ENCODE measurements at places on chromosomes 3 and 15.

DNA sequence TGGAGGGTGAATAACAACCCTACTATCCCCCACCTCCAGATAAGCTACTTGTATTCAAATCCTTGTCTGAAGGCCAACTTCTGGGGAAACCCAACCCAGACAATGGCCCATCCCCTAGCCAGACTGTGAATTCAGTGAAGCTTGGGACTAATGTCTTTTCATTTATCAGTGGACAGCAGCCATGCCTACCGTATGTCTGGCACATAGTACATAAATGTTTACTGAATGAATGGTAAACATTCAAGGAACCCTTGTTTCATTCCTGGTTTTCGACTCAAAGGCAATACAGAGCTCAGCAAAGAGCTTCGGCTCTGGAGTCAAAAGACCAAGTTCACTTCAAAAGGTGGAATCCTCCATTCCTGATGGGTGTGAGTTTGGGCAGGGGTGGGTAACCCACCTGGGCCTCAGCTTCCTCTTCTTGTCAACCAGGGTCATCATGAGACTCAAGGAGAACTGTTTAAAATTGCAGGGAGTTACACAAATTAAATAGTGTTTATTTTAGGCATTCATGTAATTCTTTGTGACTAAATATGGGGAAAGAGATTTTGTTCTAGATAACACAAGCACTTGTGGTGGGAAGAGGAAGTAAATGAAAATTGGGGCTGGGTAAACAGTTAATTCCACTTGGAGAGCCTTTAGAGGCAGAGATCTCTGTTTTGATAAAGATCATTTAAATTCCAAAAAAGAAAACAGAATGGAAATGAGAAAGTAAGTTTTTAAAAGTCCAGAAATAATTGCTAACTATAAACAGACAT, 303.7 kb upstream of the WNT5A start:
- DNase-seq, result no peak

DNA sequence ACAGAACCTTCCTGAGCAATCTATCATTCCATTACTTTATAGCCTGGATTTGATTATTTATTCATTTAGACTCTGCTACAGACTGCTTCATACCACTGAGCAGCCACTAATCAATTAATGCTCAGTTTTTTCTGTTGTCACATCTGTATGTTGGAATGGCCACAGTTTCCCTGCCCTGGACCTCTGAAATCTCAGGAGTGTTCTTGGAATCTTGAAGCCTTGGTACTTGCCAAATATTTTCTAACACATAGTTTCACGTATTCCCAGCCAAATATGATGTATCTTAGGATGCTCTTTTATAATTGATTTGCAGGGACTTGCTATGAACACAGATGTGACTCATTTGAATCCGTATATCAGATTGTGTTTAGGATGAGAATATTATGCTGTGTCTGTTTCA, 225.8 kb downstream of the TAFA4 start:
- DNase-seq, result no peak

GRCh38 chr3:33202711-33203457, 15.7 kb downstream of the SUSD5 start:
- DNase-seq, result no peak

- DNase-seq, result no peak
Observed at GRCh38 chr3:50204804-50205412, at the start of gene SLC38A3. TSS of gene SLC38A3 (plus strand) at chr3:50205271. CDS start at chr3:50214200, 8,929 bp downstream.

- DNase-seq, result no peak
Observed at GRCh38 chr3:99940350-99940749, 122.7 kb downstream of the CMSS1 start.

DNA sequence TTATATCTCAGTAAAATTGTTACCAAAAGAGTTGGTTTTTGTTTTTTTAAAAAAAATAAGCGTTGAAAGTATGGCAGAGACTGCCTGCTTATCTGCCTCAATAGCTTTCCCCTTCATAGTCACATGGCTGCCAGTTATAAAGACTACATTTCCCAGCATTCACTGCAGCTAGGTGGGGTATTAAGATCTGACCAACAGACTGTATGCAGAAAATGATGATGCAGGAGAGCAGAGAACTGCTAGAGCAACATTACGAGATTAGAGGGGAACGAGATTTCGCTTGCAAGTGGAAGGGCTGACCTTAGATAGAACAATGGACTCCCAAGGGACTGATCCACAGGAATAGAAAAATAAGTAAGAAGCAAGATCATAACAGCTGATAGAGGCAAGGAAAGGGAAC, 14.3 kb downstream of the RHOA start:
- DNase-seq, result no peak

DNA sequence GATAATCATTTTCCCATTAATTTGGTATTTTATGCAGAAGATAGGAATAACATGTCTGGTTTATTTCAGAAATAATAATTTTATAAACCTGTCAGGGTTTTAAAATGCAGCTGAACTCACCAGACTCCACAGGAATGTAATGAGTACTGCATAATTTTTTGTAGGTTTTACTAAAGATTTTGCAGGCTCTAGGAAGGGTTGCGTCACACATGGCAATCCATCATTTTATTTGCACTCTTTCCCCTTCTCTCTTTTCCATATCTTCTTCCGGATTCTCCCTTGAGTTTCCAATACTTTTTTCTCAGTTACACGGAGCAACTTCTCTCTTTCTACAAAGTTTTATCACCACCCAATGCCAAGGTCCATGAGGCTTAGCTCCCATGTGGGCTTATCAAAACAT, 234.7 kb downstream of the NFKBIZ start:
- no peak for DNase-seq

DNA sequence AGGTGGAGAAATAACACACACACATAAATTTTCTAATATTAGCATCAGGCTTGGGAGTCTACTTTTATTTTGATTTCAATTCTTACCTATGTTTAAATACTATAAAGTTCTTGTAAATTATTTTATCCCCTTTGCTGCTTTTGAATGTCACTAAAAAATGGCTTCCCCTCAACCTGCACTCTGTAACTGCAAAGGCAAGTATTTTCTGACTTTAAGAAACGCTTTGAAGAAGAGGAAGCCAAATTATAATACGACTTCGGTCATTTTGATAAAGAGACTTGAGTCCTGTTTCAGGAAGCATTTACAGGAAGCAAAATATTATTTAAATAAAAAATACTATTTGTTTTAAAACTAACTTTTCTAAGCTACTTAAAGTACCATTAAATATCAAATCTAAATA, 627.7 kb upstream of the AGTR1 start:
- no peak for DNase-seq
